ENCODE measurements at places on chromosomes 4 and X.

GRCh38 chrX:13590207-13590606 lies 20.8 kb downstream of the EGFL6 start:
- DNase-seq: no peak

GRCh38 chr4:82268050-82268825 lies 105.6 kb downstream of the HNRNPD start:
- peak; percentile 91 for DNase-seq

DNA sequence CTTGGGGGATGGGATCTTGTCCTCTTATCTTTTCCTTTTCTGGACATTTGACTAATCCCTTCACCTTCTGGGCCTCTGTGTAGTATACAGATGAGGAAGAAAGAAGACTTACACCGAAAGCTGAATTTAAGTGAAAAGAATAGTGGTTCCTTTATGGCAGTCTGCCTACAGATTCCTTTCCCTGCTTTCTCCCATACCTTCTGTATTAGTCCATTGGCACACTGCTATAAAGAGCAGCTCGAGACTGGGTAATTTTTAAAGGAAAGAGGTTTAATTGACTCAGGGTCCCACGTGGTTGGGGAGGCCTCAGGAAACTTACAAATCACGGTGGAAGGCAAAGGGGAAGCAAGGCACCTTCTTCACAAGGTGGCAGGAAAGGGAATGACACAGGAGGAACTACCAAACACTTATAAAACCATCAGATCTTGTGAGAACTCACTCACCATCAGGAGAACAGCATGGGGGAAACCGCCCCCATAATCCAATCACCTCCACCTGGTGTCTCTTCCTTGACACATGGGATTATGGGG lies 34.0 kb upstream of the CD38 start:
- no peak for DNase-seq

GRCh38 chr4:99861120-99861905 lies 32.9 kb downstream of the LAMTOR3 start:
- DNase-seq: no peak

DNA sequence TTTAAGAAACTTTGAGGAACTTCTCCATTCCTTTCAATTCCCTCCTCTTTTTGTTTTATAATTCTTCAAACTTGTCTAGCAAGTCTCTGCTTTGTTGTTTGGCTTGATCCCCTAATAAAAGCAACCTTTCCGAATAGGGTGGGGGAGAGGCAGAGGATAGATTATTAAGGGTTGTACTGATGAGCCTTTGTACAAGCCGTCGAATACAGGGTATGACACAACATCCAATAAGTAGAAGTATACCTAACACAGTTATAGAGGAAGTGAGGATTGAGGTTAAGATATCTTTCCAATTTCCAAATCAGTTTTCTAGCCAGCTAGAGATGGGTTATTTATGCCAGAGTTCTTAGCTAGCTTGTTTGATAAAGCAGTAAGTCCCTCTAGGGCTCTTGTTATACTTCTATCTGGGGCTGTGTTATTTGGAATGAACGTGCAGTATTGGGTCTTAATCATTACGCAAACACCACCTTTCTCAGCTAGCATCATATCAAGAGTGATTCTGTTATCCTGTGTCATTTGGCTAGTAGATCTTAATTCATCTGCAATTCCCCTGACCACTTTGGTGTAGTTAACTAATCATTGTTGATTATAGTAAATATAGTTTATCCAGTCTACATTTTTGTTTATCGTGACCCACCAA lies 18.5 kb downstream of the METAP1 start:
- DNase-seq: no peak
